ENCODE measurements at places on chromosomes 12 and 14. TPM values are rescaled to one million over a fixed set of nuclear protein-coding genes. Genes with fewer than 3 reads are reported as not detected.

DNA sequence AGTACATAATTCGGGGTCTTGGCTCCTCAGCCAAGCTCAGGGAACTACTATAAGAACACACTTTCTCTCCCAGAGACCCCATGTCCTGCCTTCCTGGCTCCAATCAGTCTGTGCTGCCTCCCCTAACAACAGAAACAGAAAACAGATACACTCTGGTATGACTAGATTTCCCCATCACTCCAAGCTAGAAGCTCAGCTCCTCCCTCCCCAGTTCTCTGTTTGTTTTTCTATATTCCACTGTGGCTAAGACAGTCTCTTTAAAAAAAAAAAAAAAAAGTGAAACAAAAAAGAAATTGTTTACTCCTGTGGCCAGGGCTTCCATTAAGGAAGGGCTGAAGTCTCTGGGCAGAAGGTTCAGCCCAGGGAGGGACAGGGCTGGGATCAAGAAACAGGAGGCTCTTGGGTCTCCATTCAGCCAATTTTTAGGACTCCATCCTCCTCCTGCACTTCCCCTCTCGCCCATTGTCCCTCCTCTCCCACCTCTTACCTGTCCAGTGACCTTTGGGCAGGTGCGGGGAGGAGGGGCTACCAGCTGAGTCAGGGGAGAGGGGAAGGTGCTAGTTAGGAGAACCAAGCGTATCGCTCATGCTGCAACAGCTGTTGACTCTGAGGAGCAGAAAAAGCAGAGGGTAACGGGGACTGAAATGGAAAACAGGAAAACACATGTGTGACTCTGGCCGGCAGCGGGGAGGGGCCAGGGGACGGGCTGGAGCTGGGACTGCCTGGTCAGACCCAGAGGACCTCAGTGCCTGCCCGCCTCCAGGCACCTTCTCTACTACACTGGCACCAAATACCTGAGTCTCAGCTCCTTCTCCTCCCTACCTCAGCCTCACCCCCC, 4.1 kb upstream of the SLC7A7 start:
- H3K36me3 ChIP-seq, result no peaks in the 10 kb centered on the region
- peaks cover 11% of the 10 kb centered on the region for H3K27me3 ChIP-seq
- peaks cover 58% of the 10 kb centered on the region for H3K4me1 ChIP-seq
- peak overlapping the region; percentile 24 for H3K27ac ChIP-seq

DNA sequence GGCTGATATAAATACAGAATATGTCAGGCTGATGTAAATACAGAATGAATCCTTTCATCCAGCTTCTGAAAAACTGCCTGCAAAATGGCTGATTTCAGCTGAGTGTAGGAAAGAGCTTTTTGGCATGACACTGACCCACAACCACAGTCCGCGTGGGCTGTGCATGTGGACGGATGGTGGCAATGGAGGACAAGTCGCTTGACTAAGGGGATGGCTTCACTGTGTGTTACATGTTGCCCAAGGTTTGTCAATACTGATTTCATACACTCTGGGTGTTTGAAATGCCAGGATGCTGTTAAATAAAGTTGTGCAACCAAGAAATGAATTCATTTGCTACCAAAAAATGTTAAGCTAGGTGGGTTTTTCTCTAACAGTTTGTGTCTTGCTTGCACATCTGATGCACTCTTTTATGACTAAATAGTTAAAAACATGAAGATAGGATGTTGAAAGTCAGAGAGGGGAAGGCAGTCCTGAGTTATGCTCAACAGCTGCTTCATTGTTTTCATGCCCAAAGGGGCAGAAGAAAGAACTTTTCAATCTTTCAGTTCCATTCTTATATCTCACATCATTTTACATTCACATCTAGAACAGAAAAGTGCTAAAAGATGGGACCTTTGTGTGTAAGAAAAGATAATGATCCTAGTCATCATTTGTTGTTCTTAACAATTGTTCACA, 36.5 kb upstream of the OVCH1 start:
- DNase-seq, result no peak
- H3K36me3 ChIP-seq, result no peaks in the 10 kb centered on the region
- no peak overlapping the region for H3K27ac ChIP-seq

GRCh38 chr12:111448846-111449790, 43.4 kb downstream of the SH2B3 start:
- H3K27ac ChIP-seq, result peak overlapping the region; percentile 15
- no peaks in the 10 kb centered on the region for H3K27me3 ChIP-seq

Gene POP5
- 75.7 TPM for total RNA-seq

- DNase-seq, result no peak
- peaks cover 6% of the 10 kb centered on the region for H3K36me3 ChIP-seq
- H3K27me3 ChIP-seq, result no peaks in the 10 kb centered on the region
- no peaks in the 10 kb centered on the region for H3K4me1 ChIP-seq
- H3K27ac ChIP-seq, result no peak overlapping the region
Observed at GRCh38 chr12:19323805-19324204, 115.5 kb upstream of the AEBP2 start.

Gene RFLNA
- not detected for total RNA-seq

All from naive thymus-derived CD8-positive, alpha-beta T cell (primary cell).